ENCODE measurements at places on chromosomes 7 and 10.
A peak's percentile ranks its signal among the peaks of the same experiment; 100 is the strongest.

GRCh38 chr7:76073335-76073990 is 25.6 kb downstream of the MDH2 start:
- no peak for DNase-seq

- DNase-seq, result no peak
Observed at GRCh38 chr7:28700096-28700495, 258.0 kb downstream of the TRIL start.

- no peak for DNase-seq
Observed at GRCh38 chr7:21500117-21500832, 42.6 kb upstream of the DNAH11 start.

- no peak for DNase-seq
Observed at GRCh38 chr10:77261146-77261545, 376.5 kb downstream of the KCNMA1 start.

- no peak for DNase-seq
Observed at GRCh38 chr10:61784354-61785133, 117.0 kb upstream of the ARID5B start.

DNA sequence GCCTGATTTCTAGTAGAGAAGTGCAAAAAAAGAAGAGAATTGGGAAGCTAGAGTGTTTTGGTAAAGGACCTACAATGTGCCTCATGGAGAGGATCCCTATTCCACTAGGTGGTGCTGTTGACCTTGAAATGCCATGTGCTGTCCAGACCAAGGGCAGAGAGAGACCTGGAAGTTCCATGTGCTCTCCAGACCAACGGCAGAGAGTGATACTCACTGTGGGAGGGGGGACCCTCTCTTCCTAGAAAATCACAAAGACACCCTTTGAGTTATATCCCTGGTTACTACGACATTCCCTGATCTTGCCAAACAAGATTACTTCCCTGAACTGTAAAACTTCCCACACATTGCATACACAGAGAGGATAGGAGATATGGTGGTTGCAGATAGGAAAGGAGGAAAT is 212.7 kb upstream of the ZNF804B start:
- no peak for DNase-seq

GRCh38 chr7:43779045-43779812 is 20.7 kb downstream of the BLVRA start:
- no peak for DNase-seq

DNA sequence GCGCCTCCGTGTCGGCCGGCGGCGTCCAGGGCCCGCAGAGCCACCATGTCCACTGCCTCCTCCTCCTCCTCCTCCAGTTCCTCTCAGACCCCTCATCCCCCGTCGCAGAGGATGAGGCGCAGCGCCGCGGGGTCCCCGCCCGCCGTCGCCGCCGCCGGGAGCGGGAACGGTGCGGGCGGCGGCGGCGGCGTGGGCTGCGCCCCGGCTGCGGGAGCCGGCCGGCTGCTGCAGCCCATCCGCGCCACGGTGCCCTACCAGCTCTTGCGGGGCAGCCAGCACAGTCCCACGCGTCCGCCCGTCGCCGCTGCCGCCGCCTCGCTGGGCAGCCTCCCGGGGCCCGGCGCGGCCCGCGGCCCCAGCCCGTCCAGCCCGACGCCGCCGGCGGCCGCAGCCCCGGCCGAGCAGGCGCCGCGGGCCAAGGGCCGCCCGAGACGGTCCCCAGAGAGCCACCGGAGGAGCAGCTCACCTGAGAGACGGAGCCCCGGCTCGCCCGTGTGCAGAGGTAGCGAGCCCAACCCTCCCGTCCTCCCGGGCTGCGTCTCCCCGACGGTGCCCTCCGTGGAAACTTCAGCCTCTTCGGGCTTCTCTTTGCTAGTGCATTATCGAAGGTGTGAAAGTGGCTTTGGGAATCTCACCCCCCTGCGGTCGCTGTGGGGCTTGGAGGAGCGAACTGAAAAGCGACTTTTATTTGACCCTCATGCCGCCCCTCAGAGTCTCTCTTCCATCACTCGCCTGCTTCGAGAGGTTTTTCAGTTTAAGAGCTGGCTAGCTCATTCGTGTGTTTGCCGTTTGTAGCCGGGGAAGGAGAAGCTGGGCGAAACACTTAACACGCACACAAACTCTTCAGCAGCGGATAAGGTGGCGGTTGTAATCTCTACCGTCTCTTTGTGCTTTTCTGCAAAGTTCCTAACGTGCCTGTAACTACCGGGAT is 975 bp downstream of the GLCCI1 start:
- DNase-seq, result peak; percentile 25

- no peak for DNase-seq
Observed at GRCh38 chr7:81857385-81857784, 87.5 kb upstream of the HGF start.

GRCh38 chr10:8050556-8051108 is 3.9 kb upstream of the GATA3 start:
- no peak for DNase-seq

DNA sequence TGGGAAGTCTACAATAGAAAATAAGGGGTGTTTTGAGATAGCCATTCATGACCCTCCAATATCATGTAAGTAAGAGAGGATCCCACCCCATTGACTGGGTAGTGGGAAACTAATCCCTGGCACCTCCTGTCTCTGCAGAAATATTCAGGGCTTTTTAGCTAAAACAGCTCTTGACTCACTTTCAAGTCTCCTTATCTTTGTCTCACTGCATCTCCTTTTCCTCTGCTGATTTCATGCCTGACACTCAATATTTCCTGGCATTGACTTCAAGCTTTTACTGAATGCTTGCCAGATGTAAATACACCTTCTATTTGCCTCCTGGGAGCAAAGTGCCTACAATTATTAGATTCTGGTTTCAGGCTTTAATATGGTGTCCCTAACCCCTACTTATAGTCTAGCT is 57.1 kb downstream of the CHRM2 start:
- DNase-seq, result no peak

- DNase-seq, result no peak
Observed at GRCh38 chr7:73768641-73769480, 1.2 kb downstream of the CLDN3 start.

DNA sequence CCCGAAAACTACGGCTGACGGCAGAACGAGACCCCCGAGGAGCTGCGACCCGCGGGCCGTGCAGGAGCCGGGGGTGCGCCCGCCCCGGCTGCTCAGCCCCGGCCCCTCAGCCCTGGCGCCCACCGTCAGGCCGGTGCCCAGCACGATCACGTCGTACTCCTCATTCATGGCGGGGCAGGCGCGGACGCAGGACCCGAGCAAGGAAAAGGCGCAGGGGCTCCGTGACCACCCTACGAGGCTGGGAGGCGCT is 218 bp downstream of the GDI2 start:
- no peak for DNase-seq

DNA sequence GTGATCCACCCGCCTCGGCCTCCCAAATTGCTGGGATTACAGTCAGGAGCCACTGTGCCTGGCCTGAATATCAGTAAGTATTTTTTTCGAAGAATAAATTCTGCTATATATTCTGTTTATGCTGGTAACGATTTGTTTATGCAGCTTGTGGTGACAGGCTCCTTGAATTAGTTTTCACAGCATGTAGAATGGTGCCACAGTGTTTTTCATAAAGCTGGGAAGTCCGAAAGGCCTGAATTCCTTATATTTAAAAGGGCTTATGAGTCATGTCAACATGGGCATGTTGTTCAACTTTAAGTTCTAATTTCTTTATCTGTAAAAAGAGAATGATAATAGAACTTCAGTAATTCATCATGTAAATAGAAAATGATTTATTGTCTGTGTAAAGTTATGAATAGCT is 42.2 kb upstream of the WASL start:
- no peak for DNase-seq

GRCh38 chr7:80611779-80612178 is 26.7 kb upstream of the CD36 start:
- peak; percentile 45 for DNase-seq

- no peak for DNase-seq
Observed at GRCh38 chr7:157016352-157017041, 6.0 kb upstream of the MNX1 start.

GRCh38 chr7:121793716-121794115 is 79.2 kb upstream of the PTPRZ1 start:
- no peak for DNase-seq

DNA sequence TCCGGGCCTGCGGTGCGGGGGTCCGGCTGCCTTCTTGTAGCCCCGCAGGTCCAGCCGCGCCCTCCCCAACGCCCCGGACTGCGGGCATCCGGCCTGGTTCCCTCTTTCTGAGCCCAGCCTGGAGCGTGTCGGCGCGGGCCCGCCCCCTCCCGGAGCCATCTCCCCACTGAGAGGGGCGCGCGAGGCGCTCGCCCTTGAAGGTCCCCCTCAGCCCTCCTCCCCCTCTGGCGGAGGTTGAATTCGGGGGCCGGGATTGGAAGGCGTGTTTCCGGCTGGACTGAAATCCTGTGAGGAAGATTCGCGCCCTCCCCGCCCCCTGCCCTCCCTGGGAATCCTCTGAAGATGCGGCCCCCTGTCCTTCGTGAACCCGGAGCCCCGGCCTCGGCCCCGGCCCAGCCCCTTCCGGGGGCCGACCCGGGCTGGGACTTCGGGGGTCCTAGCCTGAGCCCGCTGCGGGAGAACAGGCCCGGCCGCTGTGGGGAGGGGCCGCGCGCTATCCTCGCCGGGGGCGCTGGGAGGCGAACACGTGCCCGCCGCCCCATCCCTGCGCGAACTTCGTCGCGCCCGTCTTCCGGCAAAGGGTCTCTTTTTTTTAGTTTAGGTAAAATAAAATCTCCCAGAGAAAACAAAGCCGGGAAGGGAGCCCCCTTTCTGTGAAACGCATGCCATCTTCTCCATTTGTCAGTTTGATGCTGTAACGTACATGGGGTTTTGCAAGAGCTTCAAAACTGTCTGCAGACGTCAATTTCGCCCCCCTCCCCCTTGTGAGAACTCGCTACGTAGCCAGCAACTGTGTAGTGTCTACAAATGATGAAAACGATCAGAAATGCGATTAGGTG is 636 bp downstream of the PDCD4 start:
- peak; percentile 82 for DNase-seq

GRCh38 chr7:105269397-105269796 is 119.3 kb downstream of the SRPK2 start:
- DNase-seq, result no peak

DNA sequence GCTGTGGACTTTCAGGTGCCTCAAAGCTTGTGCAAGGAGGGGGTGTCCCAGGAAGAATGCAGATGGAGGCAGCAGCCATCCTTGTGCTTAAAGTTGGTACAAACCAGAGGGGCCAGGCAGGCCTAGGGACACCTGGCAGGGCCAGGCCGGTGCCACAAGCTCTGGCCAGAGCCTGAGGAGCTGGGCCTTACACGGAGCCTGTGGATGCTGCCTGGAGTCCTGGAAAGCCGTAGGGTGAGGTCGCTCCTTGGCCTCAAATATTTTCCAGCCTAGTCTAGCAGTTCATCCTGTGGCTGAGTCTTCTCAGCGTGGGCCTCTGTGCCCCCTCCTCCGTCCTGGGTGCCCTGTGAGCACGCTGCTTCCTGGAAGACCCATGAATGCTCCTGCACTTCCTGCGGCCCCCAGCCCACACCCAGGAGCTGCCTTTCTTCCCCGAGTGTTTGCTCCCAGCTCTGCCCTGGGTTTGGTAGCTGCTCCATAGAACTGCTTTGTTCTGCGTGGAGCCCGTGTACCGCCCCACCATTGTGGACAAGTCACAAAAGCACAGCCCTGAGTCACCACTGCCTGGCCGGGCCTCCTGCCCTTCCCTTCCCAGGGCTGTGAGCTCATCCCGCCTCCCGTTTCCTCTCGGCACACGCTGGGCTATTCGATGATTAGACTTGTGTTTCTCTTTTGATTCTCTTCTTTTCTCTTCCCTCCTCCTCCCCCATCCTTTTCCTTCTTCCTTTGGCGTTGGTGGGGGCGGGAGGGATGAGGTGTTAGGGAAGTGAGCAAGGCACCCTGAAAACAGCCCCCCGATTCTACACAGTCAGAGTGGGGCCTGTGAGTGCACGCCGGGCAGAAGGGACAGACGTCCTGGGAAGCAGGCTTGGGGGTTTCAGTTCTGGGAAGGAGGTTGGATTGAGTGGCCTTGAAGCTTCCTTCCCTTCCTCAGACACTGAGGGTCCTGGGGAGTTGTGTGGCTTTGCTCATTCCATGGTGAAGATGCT is 73.2 kb upstream of the SHH start:
- DNase-seq, result no peak

DNA sequence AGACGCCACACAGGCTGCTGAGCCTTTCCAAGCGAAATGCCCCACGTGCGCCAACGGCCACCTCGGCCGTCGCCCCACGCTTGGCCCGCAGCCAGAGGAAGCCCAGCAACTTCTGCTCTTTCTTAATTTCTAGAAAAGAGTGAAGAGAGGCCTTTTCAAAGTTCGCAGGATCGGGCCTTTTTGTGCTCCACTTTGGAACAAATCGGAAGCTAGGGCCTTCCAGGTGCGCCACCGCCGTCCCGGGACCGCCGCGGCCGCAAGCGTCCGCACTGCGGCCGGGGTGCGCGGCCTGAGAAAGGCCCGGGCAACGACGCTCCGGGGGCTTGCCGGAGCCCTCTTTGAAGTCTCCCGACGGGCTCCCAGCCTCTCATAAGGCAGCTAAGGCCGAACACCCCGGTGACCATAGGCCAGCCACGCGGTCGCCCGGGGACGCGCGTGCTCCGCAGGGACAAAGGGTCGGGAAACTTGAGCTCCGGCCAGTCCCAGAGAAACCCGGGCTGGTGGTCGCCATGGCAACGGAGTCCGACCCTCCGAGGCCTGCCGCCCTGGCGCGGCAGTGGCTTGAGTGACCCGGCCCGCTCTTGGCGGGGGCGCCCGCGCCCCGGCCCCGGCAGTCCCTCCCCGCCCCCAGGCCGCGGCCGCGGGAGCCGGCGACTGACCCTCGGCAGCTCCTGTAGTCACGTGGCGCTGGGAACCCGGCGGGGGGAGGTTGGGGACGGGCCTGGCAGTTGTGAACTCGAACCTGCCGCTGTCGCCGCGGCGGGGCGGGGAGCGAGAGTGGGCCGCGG is at the start of gene REPIN1:
Gene REPIN1, plus strand, starts transcription at position 727 of the 788 bp plus-strand sequence. CDS start 890 bp downstream, outside the sequence.
- DNase-seq, result peak; percentile 85

GRCh38 chr10:62414359-62414758 is 40.2 kb downstream of the ZNF365 start:
- DNase-seq, result no peak

DNA sequence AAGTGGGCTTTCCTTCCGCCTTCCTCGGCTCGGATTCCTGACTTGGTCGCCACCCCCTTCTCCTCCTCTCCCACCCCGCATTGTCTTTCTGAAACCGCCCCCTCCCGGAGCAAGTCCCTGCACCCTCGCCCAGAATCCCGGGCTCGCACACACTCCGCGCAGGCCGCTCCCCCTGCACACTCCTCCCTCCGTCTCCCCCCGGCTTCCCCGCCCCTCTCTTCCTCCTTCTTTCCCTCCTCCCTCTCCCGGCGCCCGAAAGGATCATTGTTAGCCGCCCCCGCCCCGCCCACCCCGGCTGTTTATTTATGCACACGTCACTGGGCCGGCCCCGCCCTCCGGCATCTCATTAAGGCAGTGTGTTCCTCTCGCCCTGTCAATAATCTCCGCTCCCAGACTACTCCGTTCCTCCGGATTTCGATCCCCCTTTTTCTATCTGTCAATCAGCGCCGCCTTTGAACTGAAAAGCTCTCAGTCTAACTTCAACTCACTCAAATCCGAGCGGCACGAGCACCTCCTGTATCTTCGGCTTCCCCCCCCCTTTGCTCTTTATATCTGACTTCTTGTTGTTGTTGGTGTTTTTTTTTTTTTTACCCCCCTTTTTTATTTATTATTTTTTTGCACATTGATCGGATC is at the start of gene TCF7L2:
Gene TCF7L2, plus strand, starts transcription at position 373 of the 633 bp plus-strand sequence. CDS start 510 bp downstream, outside the sequence.
- DNase-seq, result peak; percentile 96
